Activated CD4-positive, alpha-beta T cell treated with anti-CD3 and anti-CD28 coated beads, Interleukin-2, amount 50 U/mL, for 48 hours (primary cell): ENCODE measurements at places on chromosomes 5 and 9.

DNA sequence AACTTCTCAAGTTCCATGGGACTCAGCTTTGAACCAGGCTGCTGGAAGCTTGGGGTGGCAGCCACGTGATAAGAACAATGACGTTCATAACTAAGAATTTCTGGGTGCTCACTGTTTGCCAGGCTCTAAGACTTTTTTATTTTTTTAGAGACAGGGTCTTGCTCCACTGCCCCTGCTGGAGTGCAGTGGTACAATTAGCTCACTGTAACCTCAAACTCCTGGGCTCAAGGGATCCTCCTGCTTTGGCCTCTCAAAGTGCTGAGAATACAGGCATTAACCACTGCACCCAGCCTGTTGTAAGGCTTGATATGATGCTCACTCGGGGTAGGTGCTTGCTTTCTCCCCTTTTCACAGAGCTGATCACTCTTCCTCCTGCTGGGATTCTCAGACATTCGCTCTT lies 38.7 kb downstream of the PTPN3 start:
- DNase-seq = no peak

DNA sequence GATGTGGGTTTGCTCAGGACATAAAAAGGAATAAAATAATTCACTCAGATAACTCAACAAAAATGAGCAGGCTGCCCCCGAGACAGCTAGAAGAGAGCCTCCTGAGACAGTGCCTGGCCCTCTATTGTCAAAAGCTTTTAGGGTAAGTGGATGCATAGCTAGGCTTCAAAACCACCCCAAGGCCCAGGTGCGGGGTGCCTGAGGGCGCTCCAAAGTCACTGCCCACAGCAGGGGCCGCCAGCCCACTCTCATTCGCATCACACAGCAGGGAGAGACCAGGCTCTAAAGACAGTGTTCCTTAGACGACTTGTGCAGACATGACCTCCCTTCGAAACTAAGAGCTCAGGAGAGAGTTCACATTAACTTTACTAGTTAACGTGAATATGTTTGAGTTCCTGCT lies 271.5 kb downstream of the FSTL4 start:
- no peak for DNase-seq

- DNase-seq = no peak
Observed at GRCh38 chr9:26012797-26013196, 334.6 kb upstream of the TUSC1 start.

DNA sequence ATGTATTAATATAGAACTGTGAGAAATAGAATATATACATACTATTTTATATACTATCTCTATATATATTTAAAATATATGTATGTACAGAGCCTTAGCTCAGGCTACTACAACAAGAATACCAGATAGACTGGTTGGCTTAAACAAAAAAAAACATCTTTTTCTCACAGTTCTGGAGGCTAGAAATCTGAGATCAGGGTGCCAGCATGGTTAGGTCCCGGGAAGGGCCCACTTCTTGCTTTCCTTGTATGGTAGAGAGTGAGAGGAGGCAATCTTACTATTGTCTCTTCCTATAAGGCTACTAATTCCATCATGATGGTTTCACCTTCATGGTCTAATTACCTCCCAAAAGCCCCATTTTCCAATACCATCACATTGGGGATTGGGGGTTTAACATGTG lies 613.0 kb downstream of the ZNF608 start:
- no peak for DNase-seq

GRCh38 chr5:16508730-16509531 lies 43.3 kb upstream of the ZNF622 start:
- no peak for DNase-seq

DNA sequence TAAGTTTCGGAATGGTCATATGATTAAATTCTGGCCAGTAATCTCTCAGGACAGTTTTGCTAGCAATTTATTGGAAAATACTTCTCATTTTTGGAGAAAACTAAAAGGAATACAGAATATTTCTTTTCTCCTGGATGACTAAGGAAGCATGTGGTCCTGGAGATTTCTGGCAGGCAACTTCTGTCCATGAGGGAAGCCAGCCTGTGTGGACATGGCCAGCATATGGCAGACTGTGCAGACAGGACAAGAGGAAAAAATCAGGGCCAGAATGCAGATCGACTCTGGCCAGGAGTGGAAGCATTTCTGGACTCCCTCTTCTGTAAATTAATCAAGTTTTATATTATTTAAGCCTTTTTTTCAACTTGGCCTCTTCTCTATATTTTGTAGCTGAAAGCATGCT lies 100.4 kb upstream of the CDH18 start:
- no peak for DNase-seq

DNA sequence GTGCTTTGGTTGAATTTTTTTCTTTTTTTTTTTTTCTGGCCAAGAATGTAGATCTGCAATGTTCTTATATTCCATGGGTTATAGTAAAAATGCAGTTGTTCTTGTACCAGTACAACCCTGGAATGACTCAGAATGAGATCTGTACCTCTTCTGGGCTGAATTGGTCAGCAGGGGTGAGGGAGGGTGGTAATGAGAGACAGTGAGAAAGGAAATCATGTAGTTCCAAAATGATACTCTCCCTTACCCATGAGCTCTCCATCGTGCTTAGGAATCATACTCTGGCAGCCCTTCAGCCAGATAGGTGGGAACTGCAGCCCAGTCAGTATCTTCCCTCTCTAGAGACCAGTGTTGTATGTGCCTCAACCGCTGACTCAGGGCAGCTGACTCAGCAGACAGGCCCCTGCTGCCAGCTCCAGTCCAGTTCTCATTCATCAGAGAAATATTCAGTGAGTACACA lies 2.1 kb upstream of the GLIS3 start:
- peak; percentile 29 for DNase-seq

- DNase-seq = no peak
Observed at GRCh38 chr9:124684169-124684568, 86.9 kb downstream of the NR6A1 start.

- peak; percentile 55 for DNase-seq
Observed at GRCh38 chr5:157219491-157220271, 39.0 kb downstream of the ITK start.

GRCh38 chr5:111582993-111583601 lies 70.8 kb upstream of the STARD4 start:
- DNase-seq = no peak

DNA sequence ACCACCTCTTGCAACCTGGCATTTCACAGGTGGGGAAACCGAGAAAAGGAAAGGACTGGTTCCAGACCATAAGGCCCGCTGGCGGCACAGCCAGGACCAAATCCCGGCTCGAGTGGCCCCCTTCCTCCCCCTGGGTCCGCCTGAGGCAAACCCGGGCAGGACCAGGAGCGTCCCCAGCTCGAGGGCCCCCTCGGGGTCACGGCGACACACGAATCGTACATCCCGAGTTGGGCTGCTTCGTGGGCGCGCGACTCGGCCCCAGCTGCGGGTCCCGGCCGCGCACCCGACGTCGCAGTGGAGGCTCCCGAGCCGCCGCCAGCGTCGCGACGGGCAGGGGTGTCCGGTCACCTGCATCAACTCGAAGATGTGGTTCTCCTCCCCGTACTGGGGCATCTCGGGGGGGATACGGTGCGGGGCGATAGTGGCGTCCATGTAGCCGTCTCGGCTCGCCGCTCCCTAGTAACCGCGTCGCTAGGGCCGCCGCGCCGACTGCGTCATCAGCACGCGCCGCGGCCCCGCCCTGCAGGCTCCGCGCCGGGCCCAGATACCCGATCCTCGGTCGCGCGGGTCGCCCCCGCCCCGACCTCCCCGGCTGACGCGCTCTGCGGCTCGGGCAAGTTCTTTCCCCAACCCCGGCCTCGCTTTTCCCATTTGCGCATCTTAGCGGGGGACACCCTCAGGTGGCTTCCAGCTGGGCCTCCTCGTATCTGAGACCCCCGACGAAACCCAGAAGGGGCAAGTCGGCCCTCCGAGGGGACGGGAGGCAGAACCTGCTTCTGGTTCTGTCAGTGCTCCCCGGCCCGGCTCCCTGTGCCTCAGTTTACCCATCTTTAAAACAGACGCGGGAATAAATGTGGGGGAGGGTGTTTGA lies at the start of gene AK8:
AK8 (minus strand) TSS at position 461 of the 871 bp plus-strand sequence; CDS start at position 432, 29 bp downstream.
- peak; percentile 71 for DNase-seq

GRCh38 chr5:109714592-109714991 lies 24.9 kb downstream of the MAN2A1 start:
- no peak for DNase-seq

GRCh38 chr5:40780199-40780598 lies 18.0 kb downstream of the PRKAA1 start:
- no peak for DNase-seq

DNA sequence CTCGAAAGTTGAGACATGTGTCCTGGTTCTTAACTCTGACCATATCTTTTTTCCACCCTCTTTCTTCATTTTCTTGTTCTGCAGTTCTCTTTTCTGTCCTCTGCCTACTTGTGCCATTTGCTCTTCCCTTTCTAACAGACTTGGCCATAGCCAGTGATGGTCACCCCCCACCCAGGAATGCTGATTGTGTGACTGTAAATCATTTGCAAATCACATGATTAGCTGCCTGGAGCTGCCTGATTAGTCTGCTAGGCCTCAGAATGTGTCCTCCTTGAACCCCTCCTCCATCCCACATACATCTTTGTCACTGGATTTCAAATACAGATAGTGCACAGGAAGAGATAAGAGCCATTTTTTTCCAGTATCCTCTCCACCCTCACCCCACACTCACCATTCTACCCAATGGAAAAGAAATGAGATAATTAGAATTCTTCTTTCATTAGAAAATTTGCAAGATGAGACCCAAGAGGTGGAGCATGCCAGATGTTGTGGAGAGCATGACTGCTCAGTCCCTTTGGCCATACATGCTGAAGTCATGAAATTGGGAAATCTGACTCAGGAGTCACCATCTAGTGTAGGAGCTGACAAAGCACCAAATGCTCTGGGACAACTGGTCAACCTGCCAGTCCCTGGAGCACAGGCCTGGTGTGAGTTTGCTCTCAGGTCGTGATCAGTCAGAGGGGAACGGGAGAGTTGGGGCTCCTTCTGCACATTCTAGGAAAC lies 538.2 kb downstream of the CCDC171 start:
- no peak for DNase-seq

- DNase-seq = no peak
Observed at GRCh38 chr5:22699319-22699718, 153.8 kb downstream of the CDH12 start.

GRCh38 chr9:131709771-131710431 lies 30.0 kb downstream of the RAPGEF1 start:
- no peak for DNase-seq

DNA sequence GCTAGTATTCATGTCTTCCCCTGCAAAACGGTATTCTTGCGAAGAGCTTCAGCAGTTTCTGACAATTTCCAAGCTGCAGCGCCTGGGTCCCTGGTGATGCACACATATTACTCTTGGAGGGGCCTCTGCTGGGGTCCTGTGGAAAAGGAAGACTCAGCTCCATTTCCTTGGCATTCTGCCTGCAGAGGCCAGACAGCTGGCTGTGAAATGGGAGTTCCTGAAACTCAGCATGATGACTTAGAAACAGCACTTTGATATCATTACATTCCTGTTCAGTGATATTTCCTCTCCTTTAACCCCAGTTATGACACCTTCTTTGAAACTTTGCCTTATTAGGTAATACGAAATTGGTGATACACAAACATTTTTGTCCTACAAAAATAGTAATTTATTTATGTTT lies 98.5 kb downstream of the APBA1 start:
- DNase-seq = no peak

GRCh38 chr5:120808135-120808534 lies 344.0 kb downstream of the PRR16 start:
- no peak for DNase-seq

- DNase-seq = no peak
Observed at GRCh38 chr9:642014-642413, 199.5 kb upstream of the DMRT1 start.

DNA sequence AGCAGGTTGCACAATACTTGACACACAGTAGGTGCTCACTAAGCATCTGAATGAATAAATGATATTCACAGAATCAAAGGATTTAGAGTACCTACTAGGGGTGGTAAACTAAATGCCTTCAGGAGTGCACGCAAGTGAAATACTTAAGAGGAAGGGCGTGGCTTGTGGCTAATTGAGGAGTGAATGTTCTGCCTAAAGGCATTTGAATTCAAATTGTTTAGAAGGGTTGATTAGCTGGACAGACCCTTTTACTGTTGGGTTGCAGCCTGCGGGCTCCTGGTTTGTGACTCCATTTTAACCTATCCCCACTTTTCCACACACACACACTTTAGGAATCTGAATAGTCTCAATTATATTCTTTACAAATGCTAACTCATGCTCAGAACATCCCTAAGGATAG lies 63.1 kb downstream of the PPP2R2B start:
- DNase-seq = no peak

GRCh38 chr9:79362100-79363081 lies 209.4 kb upstream of the TLE4 start:
- no peak for DNase-seq

- no peak for DNase-seq
Observed at GRCh38 chr9:120863833-120864232, 13.2 kb downstream of the PHF19 start.

DNA sequence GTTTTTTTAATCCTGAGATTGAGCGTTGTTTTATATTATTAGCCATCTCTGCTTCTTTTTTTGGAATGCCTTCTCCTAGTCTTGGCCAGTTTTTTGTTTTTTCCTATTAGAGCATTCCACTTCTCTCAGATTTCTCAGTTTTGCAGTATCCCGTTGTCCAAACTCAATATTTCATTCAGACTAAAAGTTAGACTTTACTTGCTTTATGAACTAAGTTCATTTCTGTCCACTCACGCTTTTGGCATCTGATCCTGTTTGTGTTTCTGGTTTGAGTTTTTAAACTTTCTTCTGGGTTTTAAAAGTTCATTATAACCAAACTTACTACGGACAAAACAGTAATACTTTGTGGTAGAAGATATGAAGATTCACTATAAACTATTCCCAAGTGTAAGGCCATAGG lies 288.3 kb upstream of the MPDZ start:
- DNase-seq = no peak

DNA sequence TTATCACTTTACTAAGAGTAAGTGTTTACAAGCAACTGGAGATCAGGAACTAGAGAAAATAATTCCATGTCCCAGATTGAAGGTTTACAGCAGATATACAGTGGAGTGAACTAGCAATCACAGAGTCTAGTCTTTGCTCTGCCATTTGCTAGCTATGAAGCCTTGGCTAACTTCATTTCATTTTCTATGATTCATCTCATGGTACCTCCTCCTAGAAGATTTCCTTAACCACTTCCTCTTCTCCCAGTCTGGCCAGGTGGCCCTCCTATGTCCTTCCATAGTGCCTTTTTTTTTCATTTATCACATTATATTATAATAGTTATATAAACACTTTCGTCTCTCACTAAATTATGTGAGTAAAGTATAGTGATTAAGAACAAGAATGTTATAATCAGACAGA lies 52.1 kb downstream of the GRIA1 start:
- no peak for DNase-seq

- no peak for DNase-seq
Observed at GRCh38 chr9:111740739-111741138, 54.0 kb downstream of the SHOC1 start.

DNA sequence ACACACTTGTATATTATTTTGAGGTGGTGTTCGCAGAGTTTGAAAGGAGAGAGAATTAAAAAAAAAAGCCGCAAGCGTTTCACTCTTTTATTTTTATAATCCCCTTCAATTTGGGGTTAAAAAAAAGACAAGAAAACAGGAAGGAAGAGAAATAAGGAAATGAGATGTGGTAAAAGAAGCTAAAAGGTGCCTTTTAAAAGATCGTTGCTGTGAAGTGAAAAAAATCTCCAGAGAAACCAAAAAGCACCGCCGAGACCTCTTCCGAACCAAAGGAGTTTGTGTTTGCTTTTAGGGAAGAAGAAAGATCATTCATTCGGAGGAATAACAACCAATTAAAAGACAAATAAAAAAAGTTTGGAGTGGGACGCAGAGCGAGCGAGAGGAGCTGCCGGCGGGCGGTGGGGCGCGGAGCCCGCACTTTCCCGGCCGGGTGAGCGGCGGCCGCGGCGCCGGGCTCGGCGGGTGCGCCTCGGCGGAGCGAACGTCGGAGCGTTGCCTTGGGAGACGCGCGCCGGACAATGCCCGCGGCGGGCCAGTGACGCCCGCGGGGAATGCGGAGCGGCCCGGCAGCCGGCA lies 355 bp downstream of the TLE4 start:
- DNase-seq = peak; percentile 36
